Fibroblast of skin of left quadriceps (primary cell): ENCODE measurements at places on chromosomes 7 and 10.

- no peak for DNase-seq
Observed at GRCh38 chr7:52091101-52091500, 774.5 kb upstream of the COBL start.

GRCh38 chr10:102283488-102283887, 38.2 kb downstream of the GBF1 start:
- DNase-seq = no peak

DNA sequence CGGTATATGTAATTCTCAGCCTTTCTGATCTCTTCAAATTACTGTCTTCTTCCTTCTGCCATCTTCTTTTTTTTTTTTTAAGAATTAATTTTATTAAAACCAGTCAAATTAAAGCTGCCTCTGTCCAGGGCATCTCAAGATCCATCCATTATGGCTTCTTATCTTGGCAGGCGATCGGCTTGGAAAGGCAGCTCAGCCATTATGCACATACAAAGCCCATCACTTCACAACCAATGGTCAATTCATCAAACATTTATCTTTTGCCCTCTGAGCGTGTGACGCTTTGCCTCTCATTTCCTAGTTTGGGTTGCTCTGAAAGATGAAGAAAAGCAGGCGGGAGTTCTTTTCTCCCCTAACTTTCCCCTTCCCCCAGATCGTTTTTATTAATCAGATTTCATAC, 591.6 kb downstream of the LRMDA start:
- no peak for DNase-seq

DNA sequence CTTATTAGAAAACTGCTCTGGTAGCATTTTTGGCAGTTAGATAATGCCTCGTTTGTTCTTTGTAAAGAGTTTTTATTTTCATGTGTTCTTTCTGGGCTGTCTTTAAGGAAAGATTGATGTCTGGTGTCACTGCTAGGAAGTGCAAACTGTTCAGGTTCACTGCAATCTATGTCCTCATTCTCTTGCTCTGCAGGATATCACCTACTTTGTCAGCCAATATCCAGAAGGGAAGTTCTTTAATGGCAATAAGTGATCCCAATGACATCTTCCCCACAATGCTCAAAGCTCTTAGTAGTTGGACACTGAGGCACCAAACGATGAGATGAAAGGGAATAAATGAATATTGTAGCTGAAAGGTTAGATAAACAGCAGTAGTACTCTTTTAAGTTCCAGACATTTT, 115.1 kb downstream of the AGMO start:
- no peak for DNase-seq

DNA sequence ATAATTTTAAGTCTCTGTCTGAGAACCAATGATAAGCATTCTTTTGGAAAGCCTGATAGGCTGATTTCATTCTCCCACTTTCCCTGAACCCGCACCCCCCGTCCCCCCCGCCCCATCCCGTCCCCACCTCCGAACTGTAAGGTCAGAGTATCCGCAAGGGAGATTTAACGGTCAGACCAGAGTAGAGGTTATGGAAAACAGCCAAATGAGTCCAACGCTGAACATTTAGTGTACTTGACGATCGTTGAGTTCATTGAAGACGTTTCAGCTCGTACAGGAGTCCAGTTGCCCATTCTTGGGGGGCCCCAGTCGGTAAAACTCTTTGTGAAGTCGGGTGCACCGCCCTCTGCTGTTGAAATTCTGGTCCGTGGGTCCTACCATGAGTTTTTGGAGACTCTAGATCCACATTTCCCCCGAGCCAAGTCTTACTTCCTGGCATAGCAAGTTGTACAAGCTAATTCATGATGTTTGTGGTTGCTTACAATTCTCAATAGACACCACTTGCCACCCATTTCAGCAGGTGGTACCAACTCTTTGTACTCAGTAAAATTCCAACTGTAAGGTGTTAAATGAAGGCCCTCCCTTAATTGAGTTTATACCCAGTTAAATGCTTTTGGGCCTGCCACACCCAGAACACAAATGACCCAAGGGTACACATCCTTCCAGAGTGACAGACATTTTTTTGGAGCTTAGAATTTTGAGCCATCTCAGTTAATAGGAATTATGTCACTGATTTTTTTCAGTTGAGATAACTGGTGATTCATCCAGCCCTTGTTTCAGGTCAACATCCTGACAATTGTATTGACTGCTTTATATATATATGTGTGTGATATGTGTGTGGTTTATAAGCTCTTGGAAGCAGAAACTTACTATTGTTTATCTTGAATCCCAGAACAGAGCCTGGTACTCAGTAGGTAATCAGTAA, 1.2 kb downstream of the MARCHF5 start:
- DNase-seq = peak; percentile 18

DNA sequence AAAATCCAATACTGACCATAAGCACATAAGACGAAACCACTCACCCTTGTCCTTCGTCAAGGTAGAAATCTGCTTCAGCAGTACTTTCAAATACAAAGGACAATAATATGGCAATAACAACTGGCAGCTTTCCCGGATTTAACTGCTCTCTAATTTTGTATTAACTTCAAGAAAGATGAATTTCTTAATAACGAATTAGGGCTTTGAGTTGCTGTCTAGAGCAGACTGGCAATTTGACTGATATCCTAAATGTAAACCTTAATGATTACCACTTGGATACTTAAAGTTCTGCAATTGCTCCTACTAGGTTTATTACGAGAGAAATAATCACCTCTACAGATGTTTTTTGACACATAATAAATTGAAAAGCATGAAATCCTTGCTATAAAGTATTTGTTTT, 418.7 kb downstream of the MAGI2 start:
- DNase-seq = no peak

DNA sequence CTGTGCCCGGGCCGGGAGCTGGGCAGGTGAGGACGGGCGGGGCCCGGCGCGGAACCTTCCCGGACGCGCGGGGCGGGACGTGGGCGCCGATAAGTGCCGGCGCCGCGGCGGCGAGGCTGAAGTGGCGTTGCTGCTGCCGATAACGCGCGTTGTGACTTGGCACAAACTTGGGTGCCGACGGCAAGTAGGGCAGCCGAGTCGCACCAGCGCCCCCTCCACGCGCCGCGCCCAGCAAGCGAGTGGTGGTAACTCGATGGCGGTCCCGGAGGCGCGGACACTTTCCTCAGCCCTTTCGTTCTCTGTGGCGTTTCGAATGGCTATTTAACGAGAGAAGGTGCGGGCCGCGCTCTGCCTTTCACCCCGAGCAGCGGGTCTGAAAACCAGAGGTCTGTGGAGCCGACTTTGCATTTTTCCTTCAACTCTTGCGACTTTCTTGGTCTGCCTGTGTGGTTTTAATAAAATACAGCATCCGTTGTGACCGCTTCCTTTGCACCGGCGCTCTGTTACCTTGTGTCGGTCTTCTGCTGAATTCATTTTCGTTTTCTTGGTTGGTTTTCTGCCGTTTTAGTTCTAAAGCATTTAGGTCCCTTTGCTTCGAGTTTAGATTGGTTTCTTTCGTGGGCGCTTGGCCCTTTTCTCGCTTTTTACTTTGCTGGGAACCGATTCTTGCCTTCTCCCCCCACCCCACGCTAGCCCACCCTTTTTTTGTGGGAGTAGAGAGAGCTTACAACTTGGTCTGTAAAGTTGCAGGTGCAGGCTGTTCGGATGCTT, 701 bp downstream of the STK17A start:
- no peak for DNase-seq

- no peak for DNase-seq
Observed at GRCh38 chr7:107430057-107430456, 39.8 kb upstream of the GPR22 start.

DNA sequence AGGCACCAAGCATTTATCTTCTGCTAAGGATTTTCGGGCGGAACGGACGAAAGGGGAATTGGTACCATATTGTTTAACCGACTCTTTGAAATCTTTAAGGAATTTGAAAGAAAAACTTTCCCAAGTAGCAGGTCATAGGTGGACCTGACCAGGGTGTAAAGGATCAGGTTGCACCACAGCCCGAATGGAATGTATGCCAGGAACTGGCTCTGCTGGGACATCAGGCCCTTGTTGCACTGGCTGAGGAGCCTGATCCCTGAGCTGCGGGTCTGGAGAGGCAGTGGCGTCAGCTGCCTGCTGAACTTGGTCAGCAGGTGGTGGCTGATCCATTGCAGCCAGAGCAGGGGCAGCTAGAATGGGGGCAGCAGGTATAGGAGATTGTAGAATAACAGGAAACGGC, 41.4 kb upstream of the AKR1C2 start:
- DNase-seq = no peak

- DNase-seq = no peak
Observed at GRCh38 chr7:26179826-26180497, 20.6 kb downstream of the HNRNPA2B1 start.

GRCh38 chr7:27579565-27579964, 83.1 kb downstream of the HIBADH start:
- DNase-seq = no peak

DNA sequence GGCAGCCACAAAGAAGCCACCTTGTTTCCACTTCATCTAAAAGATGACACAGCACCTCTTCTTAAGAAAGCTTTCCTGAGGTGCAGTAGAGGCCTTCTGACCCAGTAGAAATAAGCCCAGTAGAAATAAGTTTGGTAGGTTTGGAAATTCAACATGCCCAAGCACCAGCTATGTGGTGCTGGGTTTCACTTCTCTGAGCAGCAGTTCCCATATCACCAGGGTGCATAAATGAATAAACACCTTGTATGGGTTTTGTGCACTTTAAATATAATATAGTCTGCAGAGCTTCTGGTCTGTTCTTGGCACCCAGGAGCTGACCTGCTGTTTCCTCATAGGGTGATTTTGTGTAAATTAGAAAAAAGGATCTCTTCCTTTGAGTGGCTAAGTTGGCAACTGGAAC, 492.4 kb upstream of the SORCS1 start:
- DNase-seq = no peak

DNA sequence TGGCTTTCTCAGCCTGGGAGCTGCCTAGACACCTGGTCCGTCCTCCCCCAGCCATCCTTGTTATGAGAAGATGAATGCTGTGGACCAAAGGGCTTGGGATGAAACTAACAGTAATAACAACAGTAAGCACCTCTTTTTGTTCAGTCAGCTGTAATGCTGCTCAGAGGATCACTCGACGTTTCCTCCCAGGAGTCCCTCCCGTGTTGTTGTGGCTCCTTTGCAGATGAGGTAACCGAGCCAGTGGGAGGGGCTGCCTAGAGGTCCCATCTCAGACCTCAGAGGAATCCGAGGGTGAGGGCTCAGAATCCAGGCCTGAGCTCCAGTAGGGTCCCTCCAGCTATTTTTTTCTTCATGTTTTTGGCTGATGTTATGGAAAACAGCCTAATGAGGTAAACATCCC, 145.1 kb downstream of the TMEM178B start:
- DNase-seq = no peak

DNA sequence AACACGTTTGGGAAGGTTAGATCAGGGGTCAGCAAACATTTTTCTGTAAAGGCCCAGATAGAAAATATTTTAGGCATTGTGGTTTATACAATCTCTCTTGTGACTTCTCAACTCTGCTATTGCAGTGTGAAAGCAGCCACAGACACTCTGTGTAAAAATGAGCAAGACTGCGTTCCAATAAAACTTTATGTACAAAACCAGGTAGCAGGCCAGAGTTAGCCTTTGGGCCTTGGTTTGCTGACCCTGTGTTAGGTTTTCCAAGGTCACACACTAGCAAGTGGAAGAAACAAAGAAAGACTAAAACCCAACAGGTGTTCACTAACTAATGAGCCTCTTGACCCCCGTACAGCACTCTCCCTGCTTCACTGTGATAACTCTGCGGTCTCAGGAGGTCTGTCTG, 14.9 kb upstream of the PAXIP1 start:
- no peak for DNase-seq
